EL (cell line): ENCODE measurements at places on chromosomes 2 and 18.

- no peak for DNase-seq
Observed at GRCh38 chr2:111930409-111930808, 32.0 kb downstream of the MERTK start.

GRCh38 chr2:235725016-235725489 lies 231.2 kb downstream of the AGAP1 start:
- no peak for DNase-seq

DNA sequence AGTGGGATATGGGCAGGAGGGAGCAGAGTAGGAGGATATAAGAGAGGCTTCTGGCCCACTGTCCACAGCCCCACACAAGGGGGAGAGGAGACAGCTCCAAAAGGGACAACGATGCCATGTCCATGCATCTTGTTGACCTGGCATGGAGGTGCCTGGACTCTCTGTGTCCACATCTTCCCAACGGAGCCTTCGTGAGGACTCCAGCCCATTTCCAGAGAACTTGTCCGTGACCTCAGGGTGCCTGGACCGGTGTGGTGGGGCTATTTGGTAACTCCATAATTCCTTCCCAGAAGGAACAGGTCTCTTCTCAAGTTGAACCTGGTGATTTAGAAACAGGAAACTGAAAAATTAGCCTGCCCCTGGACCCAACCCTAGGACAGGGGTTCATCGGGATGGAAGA lies 133.9 kb downstream of the CYP26B1 start:
- no peak for DNase-seq

- no peak for DNase-seq
Observed at GRCh38 chr2:109438146-109438545, 175.6 kb downstream of the SEPTIN10 start.

DNA sequence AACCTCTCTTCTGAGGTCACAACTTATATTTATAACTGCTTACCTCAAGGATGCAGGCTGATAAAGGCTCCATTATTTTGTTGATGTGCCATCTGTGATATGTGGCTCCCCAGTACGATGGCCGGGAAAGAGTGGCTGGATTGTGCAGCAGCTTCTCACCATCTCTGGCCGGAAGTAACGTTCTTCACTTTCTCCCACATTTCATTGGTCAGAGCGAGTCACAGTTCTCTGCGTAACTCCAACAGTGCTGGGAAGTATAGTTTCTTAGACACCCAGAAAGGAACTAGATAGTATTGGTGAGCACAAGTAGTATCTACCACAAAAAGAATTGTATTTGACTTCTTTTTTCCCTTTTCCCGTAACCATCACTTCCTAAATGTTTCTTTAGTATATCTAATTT lies 28.7 kb downstream of the ZSWIM2 start:
- peak; percentile 42 for DNase-seq

- no peak for DNase-seq
Observed at GRCh38 chr18:79445696-79446561, 50.2 kb downstream of the NFATC1 start.

DNA sequence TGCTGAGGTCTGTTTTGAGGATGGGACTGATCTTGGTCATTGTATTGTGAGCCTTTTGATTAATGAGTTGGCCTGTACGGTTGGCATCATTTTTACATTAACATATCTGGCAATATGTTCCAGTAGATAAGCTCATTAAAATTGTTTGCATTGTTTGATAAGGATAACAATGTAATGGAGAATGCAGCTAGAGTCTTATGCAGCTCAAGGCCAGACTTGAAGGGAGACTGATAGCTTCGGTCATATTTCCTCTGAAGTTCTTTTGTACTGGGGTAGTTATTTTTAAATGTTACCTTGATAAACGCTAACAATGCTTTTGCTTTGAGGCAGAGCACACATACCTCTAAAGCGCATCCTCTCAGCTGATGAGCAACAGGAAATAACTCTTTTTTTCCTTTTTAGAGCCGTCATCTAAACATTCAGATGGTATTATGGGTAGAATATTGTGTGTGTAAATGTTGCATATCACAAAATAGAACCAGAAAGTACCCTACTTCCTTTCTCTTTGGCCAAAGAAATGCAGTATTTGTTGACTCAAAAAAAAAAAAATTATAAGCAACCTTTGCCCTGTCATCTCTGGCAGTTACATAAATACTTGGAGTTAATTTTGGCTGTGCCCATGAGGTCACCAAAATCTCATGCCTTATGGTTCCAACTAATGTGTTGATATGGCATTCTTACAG lies 1.3 kb downstream of the MAPRE2 start:
- DNase-seq, result peak; percentile 31

DNA sequence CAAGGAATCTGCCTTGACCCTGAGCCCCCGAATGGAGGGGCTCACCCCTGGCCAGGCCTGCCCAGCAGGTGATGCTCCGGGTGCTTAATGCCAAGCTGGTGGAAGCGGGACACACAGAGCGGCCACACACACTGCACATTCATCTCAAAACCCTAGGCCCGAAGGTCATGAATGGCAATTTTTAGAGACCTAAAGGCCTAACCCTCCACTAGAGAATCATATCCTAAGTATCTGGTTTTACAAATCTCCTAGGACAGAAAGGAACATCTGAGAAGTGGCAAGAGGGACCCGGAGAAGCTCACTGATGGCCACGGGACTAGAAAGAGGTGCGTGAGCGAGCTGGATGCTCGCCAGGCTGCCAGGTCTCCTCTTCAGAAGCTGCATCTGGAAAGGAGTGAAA lies 38.3 kb downstream of the ST3GAL5 start:
- no peak for DNase-seq

- DNase-seq, result peak; percentile 62
Observed at GRCh38 chr2:169664600-169664977, 29.6 kb downstream of the CFAP210 start.

- no peak for DNase-seq
Observed at GRCh38 chr2:225112362-225113126, 70.3 kb upstream of the DOCK10 start.

GRCh38 chr2:64857581-64858471 lies 131.4 kb upstream of the SLC1A4 start:
- no peak for DNase-seq

- DNase-seq, result no peak
Observed at GRCh38 chr18:50619861-50620275, 60.0 kb downstream of the MAPK4 start.

DNA sequence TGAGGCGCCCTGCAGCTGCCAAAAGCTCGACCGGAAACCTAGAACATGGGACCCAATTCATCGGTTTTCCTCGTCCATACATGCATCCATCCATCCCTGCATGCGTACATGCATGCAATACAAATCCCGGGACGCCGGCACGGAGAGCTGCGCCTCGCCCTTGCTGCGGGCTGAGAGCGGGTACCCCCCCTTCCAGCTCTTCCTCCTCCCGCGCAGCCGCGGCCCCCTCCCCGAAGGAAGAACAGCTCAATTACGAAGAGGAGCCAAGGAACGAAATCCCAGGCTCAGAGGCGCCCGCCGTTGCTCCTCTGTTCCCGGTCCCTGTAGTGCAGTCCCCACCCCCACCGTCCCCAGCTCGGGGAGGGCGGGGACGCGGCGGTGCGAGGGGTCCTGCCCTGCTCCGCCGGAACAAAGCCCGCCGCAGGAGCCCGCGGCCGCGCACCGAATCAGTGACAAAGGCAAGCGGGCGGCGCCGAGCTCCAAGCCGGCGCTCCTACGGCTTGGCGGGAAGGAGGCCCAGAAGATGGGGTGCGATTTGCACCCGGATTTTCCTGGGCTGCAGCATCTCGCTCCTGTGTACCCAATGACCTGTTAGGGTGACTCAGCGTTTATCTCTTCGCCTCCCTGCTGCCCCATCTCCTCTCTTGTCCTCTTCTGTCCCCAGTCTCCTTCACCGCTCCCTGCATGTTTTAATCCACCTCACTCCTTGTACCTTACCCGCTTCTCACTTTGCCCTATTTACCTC lies 8.9 kb upstream of the POU3F3 start:
- no peak for DNase-seq

- DNase-seq, result no peak
Observed at GRCh38 chr2:37013315-37013641, 46.9 kb upstream of the STRN start.

DNA sequence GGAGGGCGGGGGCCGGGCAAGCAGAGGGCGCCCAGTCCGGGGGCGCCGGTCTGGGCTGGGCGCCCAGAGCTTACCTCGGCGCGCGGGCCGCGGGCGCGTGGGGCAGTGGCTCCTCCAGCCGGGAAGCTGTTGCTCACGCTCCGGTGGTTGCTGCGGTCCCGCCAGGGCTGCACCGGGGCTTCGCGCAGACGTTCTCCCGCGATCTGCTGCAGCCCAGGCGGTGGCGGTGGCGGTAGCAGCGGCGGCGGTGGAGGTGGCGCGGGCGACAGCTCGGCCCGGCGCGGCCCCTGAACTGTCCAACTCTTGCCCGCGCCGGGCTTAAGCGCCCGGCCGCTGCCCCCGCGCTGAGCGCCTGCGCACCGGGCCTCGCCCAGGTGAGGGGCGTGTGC lies 391 bp downstream of the ZNF385B start:
- peak; percentile 34 for DNase-seq

GRCh38 chr2:224658780-224659405 lies 57.3 kb downstream of the CCDC195 start:
- peak; percentile 29 for DNase-seq

DNA sequence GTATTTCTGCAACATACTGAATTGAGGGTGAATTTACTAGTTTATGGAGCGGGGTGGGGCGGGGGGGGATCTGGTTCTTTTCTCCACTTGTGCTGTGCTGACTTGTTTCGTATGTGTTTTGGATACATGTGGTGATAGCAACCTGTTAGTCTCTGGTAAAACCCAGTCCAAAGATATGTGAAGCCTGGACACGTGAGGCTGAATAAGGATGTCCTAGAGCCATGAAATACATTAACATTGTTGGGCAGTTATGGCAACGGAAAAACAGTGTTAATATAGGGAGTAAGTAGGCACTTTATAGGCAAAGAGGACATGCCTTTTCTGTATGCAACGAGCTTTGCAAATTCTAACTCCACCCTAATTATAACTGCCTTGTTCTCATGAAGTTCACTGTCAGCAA lies 42.1 kb upstream of the NEMP2 start:
- no peak for DNase-seq

GRCh38 chr2:40363631-40364030 lies 88.3 kb downstream of the SLC8A1 start:
- DNase-seq, result peak; percentile 52

DNA sequence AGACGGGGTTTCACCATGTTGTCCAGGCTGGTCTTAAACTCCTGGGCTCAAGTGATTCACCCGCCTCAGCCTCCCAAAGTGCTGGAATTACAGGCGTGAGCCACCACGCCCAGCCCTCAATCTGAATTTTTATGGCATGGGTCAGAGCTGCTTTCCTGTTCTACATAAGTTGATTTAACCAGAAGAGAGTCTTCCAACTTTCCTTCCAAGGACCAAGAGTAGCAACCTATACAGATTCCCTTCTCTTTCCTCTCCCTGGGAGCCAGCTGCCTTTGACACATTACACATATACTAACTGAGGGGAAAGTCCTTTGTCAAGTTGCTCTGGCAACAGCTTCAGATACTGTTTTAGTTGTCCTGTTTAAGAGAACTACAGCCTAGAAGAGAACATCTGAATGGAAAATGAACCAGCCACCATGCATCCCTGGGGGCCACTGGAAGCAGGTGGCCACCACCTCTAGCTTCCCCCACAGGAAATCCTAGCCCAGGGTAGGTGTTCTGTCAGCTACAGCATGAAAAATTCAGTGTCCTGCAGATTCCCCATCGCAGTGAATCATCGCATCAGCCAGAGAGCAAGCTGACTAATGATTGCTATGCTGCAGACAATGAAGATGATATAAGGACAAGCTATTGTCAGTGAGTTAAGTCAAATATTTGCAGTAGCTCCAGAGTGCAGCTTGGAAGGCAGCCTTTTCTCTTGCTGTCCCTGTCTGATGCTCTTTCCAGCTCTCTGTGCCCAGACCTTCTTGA lies 62.9 kb downstream of the POMC start:
- peak; percentile 75 for DNase-seq

GRCh38 chr2:214902286-214902685 lies 92.8 kb upstream of the BARD1 start:
- no peak for DNase-seq

DNA sequence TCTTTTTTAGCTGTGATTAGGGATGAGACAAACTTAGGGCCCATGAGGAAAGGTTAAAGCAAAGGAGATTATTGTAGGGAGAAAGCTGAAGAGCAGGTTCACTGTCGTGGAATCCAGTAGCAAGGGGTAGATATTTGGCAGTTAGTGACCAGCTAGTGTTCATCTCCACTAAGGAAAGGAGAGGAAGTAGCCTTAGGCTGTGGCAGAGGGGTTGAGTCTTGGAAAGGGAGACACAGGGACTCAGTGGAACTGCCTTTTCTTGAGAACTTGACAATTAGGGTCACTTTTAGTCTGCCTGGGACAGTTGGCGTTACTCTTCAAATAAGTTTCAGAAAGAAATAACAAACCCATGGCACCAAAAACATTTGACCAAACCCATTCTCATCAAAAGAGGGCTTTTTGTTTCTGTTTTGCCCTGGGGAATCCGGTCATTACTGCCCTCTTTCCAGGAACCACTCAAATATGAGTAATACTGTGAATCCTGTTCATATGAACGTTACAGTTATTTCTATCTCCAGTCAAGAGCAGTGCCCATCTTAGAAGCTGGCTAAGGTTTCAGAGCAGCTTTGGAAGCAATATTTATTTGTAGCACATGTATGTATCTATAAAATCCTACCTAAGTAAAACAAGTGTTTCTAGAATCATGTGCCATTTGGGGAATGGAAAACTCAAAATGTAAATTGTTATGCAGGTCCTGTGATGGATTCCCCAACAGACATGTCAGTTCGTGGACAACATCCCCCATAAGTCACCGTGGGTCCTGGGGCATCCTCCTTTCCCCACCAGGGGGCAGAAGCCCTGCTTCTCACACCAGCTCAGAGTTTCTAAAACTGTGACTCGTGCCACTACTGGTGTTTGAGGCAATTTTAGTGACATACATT lies 77.3 kb upstream of the PHLPP1 start:
- peak; percentile 35 for DNase-seq

GRCh38 chr2:182057002-182057401 lies 71.3 kb downstream of the PPP1R1C start:
- no peak for DNase-seq

- peak; percentile 41 for DNase-seq
Observed at GRCh38 chr2:183149489-183149888, 25.2 kb downstream of the NUP35 start.

GRCh38 chr2:43486603-43487002 lies 109.2 kb downstream of the THADA start:
- no peak for DNase-seq

GRCh38 chr2:169493360-169493759 lies 14.1 kb downstream of the BBS5 start:
- no peak for DNase-seq

DNA sequence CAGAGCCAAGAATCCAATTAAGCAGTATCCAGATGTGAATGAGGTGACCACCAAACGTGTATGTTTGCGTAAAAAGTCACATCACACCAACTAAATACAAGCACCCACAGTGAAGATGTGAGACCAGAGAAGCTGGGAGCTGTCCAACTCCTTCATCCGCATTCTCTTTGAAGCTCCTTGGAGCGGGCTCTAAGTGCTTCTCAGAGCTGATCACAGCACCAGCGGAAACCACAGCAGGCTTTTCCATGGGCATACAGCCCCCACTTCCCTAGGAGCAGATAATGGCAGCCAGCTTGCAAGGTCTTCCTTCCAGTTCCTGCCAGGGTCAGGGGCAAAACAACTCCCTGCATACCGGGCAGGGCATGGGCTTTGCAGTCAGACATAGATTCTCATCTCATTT lies 36.4 kb downstream of the REEP1 start:
- DNase-seq, result no peak

- DNase-seq, result no peak
Observed at GRCh38 chr2:17441055-17441771, 77.0 kb downstream of the RAD51AP2 start.

- no peak for DNase-seq
Observed at GRCh38 chr18:75500545-75500944, 73.0 kb upstream of the SMIM21 start.

GRCh38 chr2:2889141-2889540 lies 488.5 kb downstream of the EIPR1 start:
- DNase-seq, result no peak
